ENCODE measurements at places on chromosomes 3 and 15.

DNA sequence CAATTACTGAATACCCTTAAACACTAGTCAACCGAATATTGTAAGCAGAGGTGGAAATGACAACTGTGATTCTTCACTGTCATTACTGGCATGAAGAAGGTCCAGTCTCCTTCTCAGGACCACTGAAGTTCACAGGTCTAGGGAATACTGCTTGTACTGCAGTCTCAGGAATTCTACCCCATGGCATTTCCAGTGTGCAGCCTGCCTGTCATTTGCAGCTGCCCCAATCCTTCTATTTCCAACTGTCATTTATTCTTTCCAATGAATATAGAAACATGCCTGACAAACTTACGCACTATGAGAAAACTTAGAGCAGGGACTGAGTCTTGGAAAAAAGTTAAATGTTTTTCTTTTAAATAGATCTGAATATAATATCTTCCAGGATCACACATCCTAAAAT, 308.0 kb upstream of the THBS1 start:
- DNase-seq, result no peak

DNA sequence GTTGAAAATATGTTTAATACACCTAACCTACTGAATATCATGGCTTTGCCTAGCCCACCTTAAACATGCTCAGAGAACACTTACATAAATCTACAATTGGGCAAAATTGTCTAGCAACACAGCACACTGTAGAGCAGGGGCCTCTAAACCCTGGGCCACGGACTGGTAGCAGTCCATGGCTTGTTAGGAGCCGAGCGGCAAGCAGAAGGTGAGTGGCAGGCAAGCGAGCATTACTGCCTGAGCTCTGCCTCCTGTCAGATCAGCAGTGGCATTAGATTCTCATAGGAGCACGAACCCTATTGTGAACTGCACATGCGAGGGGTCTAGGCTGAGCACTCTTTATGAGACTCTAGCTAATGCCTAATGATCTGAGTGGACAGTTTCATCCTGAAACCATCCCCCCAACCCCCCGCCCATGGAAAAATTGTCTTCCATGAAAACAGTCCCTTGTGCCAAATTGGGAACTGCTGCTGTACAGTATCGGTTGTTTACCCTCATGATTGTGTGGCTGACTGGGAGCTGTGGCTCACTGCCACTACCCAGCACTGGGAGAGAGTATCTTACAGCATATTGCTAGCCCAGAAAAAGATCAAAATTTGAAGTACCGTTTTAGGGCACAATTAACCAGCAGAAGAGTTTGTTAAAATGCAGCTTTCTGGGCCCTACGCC, 26.1 kb downstream of the CMSS1 start:
- DNase-seq, result no peak

DNA sequence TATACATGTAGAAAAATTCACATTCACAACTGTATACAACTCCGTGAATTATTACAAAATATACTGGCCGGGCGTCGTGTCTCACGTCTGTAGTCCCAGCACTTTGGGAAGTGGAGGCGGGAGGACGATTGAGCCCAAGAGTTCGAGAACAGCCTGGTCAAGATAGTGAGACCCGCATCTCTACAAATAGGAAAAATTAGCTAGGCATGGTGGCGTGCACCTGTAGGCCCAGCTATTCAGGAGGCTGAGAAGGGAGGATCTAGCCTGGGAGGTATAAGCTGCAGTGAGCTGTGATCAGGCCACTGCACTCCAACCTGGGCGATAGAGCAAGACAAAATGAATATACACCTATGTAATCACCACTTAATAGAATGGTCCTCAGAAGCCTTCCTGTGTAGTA, 1.3 kb downstream of the RAD51 start:
- no peak for DNase-seq

DNA sequence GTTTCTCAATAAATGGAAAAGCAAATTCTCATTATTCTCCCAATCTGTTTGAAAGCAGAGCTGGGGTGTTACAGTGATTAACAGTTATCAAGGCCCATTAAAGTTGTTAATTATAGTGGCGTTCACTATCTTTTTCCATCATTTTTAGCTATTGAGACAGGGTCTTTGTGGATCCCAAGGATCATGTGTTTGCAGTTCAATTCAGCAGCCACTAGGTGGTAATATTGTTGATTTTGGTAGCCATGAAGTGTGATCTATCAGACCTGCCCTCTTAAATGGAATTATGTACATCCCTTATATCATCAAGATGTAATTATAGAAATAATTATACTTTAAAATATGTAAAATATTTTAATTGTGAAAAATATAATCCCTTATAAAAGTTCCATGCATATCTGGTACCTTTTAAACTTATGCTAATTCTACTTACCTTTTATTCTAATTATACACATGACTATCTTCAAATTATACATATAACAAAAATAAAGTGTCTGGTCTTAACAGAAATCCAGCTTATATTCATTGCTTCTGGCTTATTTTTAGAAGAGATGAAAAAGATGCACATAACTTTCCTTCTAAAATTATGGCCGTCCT, 126.4 kb downstream of the GREM1 start:
- no peak for DNase-seq

DNA sequence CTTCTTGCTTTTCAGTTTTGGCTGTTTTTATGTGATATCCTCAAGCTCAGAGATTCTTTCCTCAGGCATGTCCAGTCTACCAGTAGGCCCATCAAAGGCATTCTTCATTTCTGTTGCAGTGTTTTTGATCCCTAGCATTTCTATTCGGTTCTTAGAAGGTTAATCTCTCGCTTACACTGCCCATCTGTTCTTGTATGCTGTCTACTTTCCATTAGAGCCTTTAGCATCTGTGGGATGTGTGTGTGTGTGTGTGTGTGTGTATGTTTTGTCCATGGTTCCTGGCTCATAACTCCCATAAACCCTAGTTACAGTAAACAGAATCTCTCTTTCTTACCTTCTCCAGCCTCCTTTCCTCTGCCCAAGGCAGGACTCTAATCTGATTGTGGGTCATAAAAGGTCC, 5.1 kb upstream of the SLC22A13 start:
- no peak for DNase-seq

GRCh38 chr15:71352125-71352524, 236.9 kb downstream of the THSD4 start:
- DNase-seq, result no peak

- no peak for DNase-seq
Observed at GRCh38 chr3:33364531-33365128, 75.6 kb downstream of the UBP1 start.

DNA sequence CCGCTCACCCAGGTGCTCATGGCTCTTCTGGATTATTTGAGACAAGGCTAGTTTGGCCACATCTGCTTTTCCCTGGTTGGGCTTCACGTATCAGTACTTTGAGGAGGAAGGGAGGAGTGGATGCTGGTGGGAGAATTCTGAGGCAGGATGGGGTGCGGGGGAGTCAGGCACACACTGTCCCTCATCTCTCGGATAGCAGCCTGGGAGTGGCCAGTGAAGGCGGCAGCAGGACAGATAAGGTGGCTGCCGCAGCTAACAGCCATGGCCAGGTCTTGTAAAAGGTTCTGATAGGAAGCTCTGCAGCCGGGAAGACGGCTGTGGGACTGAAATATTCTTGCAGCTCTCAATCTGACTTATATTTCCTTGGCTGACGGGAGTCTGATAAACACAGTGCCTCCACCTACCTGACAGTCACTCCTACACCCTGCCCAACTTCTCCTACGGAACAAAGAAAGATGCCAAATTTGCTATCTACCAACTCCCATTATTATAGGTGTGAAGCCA, 87.3 kb downstream of the MESD start:
- DNase-seq, result no peak

GRCh38 chr3:127590282-127590592, 296 bp downstream of the TPRA1 start:
- DNase-seq, result no peak

- no peak for DNase-seq
Observed at GRCh38 chr3:16844791-16845190, 40.0 kb upstream of the PLCL2 start.

DNA sequence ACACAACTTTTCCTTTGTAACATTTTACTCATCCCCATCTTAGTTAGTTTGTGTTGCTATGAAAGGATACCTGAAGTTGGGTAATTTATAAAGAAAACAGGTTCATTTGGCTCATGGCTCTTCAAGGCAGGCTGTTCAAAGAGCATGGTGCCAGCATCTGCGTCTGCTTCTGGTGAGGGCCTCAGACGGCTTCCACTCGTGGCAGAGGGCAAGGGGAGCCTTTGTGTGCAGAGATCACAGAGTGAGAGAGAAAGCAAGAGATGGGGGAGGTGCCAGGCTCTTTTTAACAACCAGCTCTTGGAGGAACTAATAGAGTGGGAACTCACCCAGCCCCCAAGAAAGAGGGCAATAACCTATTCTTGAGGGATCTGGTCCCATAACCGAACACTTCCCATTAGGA, 23.1 kb downstream of the PLA2G4F start:
- DNase-seq, result no peak

DNA sequence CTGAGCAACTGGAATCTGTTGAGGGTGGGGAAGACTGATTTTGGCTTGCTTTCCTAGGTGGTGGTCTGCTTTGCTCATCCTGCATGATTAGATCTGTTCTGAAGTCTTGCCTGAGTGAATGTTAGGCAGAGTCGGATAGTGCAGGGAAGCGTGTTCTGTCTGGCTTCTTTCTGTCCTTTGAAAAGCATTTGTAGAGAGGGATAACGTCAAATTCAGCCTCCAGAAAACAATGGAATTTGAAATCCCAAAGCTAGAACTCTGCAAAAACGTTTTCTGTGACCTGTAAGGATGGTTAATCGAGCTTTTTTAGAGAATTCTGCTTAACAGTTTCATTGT, 1.4 kb downstream of the GLCE start:
- DNase-seq, result no peak

DNA sequence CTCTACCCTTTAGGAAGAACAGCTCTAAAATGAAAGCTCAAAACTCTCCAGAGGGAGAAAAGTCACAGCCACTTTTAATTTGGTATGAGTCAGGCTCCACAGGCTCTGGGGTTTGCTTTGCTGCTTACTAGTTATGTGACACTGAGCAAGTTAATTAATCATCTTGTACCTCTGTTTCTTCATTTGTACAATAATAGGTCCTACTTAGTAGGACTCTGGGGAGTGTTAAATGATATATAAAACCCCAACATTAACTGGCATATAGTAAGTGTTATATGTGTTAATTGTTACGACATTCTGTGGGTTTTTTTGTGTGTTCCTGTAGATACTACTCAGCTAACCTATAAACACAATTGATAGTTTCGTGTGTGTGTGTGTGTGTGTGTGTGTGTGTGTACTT, 6.6 kb downstream of the ACKR2 start:
- no peak for DNase-seq

DNA sequence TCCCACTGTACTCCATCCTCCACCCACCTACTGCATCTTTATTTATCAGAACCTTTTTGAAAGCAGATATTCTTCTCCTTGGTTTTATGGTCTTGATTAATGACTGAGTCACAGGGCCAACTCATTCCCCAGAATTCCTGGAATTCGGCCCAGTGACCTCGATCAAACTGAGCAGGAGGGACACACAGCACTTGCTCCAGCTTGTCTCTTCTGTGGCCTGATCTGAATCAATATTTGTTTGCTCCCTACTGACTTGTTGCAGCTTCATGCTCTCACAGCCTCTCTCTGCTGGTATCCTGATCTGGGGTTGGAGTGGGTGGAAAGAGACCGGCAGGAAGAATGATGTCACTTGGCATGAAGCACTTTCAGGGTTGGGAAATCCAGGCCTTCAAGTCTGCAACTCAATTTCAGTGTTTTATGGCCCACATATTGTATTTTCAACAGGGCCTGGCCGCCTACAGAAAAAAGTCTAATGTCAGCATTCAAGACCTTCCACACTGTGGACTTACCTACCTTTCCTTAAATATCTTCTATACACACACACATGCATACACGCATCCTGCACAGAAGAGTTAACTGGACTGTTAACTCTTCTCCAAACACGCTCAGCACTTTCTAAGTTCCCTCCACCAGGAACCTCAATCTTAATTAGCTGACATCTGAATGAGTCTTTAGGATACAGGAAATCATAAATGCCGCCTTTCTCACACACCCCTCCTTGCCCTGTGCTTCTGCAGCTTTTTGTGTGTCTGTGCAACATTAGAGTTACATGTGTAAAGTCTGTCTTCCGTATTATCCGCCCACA, 4.6 kb downstream of the ANXA2 start:
- DNase-seq, result peak; percentile 91

DNA sequence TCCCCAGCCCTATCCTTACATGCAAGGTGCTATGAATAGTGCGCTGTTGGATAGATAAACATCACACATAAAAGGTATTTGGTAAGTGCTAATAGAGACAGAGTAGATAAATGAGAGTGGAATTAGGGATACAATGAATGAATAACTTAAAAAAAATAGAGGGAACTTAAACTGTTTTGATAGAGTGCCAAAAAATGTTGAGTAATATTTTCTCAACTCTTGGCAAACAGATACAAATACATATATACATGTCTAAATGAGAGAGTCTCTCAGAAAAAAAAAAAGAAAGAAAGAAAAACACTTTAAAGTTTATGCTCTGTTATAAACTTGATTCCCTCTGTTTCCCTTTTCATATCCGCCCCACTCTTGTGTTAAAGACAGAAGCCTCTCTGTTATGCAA, 667.4 kb downstream of the ROBO2 start:
- no peak for DNase-seq

DNA sequence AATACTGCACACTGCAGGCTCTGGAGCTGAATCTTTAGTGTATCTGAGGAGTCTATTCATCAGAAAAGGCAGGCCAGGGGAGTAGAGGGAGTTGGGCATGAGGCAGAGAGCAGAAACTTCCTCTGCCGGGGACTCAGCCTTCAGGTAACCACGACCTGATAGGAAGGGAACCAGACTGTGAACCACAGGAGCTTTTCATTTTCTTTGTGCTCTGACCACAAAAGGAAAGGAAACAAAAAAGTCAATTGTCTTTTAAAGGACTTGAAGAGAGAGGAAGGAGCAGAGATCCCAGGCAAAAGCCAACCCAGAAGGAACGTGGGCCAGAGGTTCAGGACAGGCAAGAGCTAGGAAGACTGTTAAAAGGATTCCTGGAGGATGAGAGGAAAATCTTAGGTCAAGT, 573.3 kb downstream of the EPHB1 start:
- DNase-seq, result no peak

DNA sequence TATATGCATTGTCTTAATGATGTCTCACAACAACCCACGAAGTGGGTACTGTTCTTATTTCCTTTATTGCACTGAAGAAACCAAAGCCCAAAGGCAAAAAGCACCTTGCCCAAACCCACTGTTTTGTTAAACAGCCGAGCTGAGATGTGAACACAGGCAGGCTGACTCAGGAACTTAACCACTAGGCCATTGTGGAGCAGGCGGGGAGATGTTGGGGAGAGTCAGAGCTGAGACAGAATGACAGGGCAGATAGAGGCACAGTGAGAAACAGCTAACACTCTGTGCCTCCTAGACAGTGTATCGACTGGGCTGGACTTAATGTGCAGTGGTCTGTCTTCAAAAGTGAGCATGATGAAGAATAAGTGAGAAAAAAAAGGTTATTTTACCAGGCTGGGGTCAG, 56.5 kb downstream of the RPLP1 start:
- no peak for DNase-seq

DNA sequence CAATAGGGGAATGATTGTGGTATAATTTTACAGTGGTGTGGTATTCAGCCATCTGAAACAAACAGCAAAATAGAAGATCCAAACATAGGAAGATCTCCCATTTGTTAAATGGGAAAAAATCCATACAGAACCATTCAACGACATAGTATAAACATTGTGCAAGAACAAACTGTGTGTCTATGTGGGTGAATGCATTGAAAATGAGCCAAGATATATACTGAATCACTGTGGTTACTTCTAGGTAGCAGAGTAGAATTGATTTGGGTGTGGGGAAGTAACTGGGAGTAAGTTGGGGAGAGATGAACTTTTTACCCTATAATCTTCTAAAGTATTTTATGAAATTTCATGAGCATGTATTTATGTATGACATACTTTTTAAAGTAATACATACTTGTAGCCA, 123.1 kb upstream of the UMPS start:
- no peak for DNase-seq
